ENCODE measurements at places on chromosomes 11 and 22.

GRCh38 chr11:76203131-76203925, 3.0 kb downstream of the WNT11 start:
- no peak for DNase-seq

DNA sequence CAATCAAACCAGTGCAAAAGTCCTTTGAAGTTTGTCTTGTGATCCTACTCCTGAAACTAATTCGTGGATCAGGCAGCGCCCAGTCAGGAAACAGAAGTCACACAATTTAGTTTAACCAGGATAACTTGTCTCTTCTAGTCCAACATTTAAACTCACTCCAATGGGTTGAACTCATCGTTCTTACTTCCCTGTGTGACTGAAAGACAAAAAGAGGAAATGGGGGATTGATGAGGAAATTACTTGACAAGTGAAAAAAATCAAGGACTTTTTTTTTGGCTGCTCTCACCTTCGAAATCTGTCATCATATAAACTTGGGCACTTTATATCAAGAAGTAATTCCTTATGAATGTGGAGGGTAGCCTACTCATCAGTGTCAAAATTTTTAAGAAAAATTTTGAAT, 78.4 kb downstream of the HSD17B12 start:
- no peak for DNase-seq

GRCh38 chr11:94909371-94909820, 64.0 kb downstream of the CWC15 start:
- no peak for DNase-seq

- DNase-seq = no peak
These were observed 17.1 kb downstream of the MAFF start for GRCh38 chr22:38218661-38219622.

DNA sequence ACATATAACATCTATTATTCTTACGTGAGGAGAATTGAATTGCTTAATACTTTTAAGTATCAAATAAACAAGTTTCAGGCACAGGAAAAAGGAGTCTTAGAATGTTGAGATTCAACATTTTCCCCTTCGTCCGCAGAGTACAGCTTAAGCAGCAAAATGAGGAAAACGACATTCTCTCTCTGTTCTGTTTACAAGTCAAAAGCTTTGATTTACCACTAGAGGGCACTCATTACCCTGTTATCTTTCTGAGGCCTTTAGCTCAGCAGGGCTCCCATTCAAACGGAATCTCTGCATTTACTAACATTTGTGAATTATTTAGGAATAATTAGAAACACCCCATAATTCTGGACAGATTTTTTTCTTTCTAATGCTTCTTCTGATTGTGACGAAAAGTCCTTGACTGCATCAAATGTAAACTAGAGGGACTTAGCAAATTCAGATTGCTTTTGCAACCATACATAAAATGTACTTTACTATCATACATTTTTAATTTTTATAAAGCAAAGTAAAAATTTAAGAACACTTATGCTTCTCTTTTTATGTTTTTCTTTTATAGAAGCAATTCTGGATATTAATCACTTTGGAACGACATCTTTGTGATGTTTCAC, 75.0 kb downstream of the JRKL start:
- DNase-seq = no peak

DNA sequence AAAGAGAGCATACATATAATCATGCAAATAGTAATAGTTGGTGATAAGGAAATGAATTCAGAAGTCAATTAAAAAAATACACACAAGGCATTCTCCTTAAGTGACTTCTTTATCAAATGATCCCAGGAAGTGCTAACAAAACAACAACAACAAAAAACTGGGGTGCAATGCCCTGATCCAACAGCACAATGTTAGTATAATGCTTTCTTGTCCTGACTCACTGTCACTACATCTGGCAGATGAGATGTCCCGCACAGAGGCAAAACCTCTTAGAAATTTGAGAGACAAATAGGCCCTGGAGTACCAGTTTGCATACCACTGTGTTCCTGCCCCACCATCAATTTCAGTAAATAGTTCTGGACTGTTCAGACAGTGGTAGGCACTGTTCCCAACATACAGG, 11.0 kb upstream of the AMBRA1 start:
- DNase-seq = no peak

DNA sequence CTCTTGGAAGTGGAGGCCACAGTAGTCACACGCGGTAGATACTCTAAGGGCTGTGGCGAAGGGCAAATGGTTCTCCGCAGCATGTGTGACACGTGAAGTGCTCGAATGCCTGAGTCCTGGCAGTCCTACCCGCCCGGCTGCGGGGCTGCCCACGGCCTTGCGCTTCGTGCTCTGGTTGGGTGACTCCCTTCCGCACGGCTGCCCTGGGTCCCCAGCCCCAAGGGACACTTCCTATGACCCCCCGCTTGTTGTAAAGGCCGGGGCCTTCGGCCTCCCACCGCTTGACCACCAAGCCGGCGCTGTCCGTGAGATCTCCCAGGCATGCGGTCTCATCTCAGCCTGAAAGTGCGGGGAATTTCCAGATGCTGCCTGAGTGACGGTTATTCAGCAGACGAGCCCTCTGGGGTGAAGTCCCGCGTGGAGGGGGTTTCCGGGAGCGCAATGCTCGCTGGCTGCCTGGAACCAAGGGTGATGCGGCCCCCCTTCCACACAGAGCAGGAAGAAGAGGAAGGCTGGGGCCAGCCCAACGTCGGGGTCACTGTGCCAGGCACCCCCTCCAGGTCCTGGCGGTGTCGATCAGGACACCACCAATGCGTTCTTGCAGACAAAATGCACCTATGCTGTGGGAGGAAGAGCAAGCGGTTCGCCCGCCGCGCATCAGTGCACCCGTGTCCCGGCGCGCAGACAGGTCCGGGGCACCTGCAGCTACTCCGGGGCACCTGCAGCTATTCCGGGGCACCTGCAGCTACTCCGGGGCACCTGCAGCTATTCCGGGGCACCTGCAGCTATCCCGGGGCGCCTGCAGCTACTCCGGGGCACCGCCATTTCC, 171.2 kb downstream of the OPCML start:
- no peak for DNase-seq

DNA sequence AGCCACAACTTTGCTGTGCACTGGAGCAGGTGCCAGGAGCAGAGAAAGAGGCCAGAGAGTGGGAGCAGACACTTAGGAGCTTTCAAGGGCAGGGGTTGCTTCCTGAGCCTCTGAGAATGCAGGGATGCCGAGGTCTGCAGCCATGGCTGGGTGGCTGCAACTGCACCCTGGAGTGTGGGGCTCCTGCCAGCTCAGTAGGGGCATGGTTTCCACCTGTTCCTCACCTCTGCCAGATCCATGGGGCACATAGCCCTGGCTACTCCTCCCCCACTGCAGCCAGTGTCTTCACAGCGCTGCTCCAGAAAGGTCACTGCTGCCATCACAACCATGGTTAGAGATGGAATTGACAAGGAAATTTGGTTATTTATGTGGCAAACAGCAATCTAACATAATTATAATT, 404.8 kb downstream of the CNTN5 start:
- DNase-seq = no peak

DNA sequence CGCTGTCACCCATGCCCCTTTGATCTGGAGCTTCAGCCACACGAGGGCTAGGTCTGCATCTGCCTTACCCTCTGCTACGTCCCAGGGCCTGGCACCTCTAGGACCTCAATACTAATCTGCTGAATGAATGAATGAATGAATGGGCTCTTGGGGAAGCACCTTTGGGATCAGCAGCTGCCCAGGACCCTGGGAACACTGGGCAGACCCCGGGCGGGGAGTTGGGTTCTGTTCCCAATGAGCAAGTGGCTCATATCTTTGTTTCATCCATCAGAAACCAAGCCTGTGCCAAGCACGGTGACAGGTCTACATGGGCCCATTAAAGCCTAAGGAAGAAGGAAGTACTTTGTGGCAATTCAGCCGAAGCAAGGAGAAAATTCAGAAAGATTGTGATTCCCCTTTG, 41.5 kb upstream of the SHISAL1 start:
- DNase-seq = no peak

DNA sequence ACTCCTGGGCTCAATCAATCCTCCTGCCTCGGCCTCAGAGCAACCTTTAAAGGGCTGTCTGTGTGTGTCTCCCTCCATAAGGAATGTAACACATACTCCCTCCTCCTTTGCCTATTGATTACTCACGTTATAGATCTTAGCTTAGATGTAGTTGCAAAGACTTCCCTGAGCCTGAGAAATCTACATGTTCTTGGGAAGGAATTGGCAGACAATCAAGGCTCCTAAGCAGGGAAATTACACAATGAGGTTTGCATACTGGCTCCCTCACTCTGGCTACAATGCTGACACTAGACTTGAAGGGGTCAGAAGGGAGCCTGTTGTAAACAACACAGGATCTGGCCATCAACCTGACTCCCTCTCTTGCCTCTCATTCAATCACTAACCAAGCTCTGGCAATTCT, 5.2 kb upstream of the OLFML1 start:
- DNase-seq = no peak

GRCh38 chr11:30333405-30333804, 10.5 kb downstream of the ARL14EP start:
- no peak for DNase-seq

Data from activated CD8-positive, alpha-beta memory T cell treated with anti-CD3 and anti-CD28 coated beads, Interleukin-2, amount 10 ng/mL, durations not matched to agents 7 days and 5 days (primary cell).